Spleen (tissue), 13 donors: ENCODE measurements at places on chromosomes 3 and 15. TPM values are rescaled to one million over a fixed set of nuclear protein-coding genes. Genes with fewer than 3 reads are reported as not detected.

- no peak overlapping the region for H3K27ac ChIP-seq
- no peaks in the 10 kb centered on the region for H3K4me1 ChIP-seq
- peaks cover 3% of the 10 kb centered on the region for H3K27me3 ChIP-seq
- no peak overlapping the region for H3K4me3 ChIP-seq
- H3K36me3 ChIP-seq, result no peaks in the 10 kb centered on the region
- no peak for DNase-seq
These were observed 98.2 kb upstream of the DCBLD2 start for GRCh38 chr3:98999675-99000074.

GRCh38 chr15:68210409-68210756 lies 5.3 kb upstream of the CALML4 start:
- H3K27ac ChIP-seq, result peak overlapping the region; percentile 47
- H3K4me3 ChIP-seq, result no peak overlapping the region
- H3K4me1 ChIP-seq, result peaks cover 70% of the 10 kb centered on the region
- H3K36me3 ChIP-seq, result no peaks in the 10 kb centered on the region

GRCh38 chr3:178010306-178010705 lies 525.9 kb upstream of the KCNMB2 start:
- H3K36me3 ChIP-seq, result no peaks in the 10 kb centered on the region
- H3K4me1 ChIP-seq, result no peaks in the 10 kb centered on the region
- DNase-seq, result no peak
- H3K27me3 ChIP-seq, result no peaks in the 10 kb centered on the region
- no peak overlapping the region for H3K4me3 ChIP-seq
- peak overlapping the region; percentile 5 for H3K27ac ChIP-seq

DNA sequence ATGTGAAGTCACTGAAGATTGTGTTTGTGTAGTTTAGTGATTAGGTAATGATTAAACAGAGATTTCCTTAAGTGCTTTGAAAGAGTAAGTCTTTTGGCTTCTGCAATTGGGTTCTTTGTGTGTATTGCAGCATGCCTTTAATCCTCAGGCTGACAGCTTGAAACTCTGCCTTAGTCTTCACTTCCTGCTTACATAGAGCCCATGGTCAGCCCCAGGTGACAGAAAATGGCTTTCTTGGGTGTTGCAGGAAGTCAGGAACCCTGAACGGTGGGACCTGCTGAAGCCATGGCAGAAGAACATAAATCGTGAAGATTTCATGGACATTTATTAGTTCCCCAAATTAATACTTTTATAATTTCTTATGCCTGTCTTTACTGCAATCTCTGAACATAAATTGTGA lies 61.3 kb downstream of the KBTBD8 start:
- no peak overlapping the region for H3K4me3 ChIP-seq
- no peaks in the 10 kb centered on the region for H3K4me1 ChIP-seq
- no peak for DNase-seq
- H3K27ac ChIP-seq, result no peak overlapping the region
- no peaks in the 10 kb centered on the region for H3K36me3 ChIP-seq

Gene C3orf20
- polyA plus RNA-seq, result not detected

Gene TMC3
- polyA plus RNA-seq, result not detected

Gene TPRG1
- polyA plus RNA-seq, result 1.2 TPM
